SHP77 (cell line): ENCODE measurements at places on chromosomes 4 and X.

DNA sequence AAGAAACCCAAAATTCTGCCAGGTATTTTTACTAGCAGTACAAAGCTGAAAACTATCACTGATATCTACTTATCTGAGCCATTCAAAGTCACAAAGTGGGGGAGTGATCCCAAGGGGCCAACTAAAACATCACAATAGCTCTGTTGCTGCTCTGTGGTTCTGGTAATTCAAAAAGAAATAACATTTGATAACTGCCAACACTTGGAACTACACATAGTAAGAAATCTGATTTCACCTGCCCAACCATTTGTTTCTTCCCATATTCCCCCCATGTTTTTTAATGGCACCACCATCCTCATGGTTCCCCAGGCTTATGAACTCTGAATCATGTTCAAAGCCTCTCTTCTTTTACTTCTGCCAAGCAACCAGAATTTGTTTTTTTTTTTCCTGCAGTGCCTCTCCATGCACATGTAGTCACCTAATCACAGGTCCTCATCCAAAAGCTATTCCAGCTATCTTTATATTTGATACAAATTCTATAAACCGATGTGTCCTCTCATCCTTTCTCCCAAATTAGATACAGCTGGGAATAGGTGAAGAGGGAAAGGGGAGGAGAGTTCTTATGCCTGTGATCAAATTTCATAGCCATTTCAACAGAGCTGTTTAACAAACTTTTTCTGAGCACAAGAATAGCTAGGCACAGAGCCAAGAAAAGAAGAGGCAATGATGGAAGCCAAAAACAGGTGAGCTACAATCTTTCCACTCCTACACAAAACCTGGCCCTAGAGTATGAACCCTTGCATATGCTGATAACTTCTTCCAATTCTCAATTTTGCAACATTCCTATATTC lies 7.7 kb downstream of the AMMECR1 start:
- DNase-seq: no peak

- no peak for DNase-seq
Measured at GRCh38 chr4:73901031-73901430, 31.8 kb downstream of the CXCL1 start.

GRCh38 chr4:183830438-183830985 lies 74.6 kb upstream of the STOX2 start:
- no peak for DNase-seq

DNA sequence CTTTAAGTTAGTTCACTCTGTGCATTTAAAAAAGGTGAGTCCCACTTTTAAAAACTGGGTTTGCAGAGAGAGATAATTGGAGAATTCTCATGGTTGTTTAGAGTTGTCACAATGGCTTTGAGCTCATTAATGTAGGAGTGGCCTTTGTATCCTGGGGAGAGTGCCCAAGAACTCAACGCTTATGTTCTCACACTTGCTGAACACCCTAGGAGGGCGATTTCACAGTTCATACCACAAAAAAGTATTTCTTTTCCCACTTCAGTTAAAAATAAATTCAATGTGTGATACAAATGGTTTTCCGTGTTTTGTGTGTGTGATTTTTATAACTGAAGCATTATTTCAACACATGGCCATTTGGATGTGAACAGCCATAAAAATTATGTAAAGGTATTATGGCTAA lies 8.4 kb downstream of the EMCN start:
- no peak for DNase-seq

DNA sequence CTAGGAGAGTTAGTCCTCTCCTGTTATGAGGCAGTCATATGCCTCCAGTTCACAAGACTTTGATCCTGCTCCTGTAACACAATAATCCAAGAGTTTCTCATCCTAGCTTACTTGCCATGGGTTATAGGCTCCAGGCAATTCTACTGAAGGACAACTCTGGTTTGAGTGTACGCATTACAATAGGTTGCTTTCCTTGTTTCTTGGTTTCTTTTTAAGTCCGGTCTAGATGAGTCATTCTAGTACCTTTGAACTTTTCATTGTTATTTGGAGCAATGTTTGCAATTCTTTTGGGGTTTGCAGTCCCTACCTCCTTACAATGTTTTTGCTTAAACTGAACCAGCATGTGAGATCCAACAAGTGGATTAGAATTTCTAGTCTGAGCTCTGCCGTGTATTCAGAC lies 109.1 kb downstream of the ANAPC4 start:
- no peak for DNase-seq

DNA sequence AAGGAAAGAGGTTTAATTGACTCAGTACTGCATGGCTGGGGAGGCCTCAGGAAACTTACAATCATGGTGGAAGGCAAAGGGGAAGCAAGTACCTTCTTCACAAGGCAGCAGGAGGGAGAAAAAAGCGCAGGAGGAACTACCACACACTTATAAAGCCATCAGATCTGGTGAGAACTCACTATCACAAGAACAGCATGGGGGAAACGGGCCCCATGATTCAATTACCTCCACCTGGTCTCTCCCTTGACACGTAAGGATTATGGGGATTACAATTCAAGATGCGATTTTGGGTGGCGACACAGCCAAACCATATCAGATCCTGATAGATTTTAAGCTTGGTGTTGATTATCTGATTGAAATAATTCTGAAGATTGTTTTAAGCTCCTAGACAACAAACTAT lies 218.7 kb downstream of the CBR4 start:
- no peak for DNase-seq

GRCh38 chr4:10032625-10033024 lies 11.3 kb upstream of the SLC2A9 start:
- no peak for DNase-seq

DNA sequence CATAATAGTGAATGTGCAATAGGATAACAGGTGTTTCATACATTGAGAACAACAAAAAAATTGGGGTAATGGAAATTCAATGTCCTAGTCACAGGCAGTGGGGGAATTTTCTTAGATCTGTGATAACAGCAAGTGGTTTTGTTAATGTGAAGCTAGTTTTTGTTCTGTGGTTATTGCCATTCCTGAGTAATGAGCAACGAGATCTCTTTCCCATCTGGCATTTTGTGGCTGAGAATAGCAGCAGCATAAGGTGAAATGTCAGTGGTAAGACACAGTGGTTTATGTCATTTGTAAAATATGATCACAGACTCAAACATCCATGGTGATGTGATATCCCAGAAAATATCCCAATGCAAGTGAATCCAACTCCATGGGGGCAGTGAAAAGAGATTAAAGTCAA lies 497.5 kb downstream of the KCNIP4 start:
- no peak for DNase-seq

GRCh38 chr4:25085671-25086070 lies 54.9 kb upstream of the LGI2 start:
- DNase-seq: no peak

DNA sequence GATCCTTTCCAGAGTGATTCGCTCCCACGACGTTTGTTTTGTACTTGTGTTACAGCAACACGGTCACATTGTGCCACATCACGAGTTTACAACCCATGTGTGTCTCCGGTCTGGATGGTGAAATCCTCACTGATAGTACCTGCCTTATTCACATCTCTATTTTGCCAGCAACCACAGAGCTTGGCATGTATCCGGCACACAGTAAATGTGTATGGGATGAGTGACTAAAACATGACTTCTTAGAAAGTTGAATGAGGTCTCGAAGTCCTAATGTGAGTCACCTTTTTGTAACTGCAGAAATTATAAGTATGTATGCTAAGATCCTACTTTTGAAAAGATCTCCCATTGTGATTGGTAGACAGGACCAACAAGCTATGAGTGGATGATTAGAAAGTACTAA lies 7.5 kb downstream of the STOX2 start:
- no peak for DNase-seq

- DNase-seq: peak; percentile 79
Measured at GRCh38 chrX:21487832-21488231, 113.6 kb downstream of the CNKSR2 start.

DNA sequence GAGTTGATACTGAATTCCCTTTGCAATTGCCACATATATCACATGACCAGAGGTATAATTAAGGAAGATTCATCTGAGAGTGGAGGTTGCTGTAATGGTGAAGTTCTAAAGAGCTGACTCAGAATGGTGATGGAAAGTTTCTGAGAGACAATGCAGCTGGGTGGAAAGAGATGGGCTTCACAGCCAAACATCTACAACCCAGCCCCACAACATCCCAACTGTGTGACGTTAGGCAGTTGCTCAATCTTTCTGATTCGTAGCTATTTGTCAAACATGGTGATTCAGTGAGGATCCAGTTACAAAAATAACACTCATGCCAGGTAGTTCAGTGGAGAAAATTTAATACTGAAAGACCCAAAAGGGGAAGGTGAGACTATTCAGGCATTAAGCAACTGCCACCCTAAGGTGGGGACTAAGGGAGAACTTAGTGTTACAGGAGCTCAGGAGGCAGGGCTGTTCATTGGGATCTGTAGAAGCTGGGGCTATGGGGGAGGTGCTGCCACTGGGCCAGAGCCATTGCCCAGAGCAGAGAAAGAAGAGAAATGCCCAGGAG lies 6.9 kb upstream of the AFF1 start:
- peak; percentile 58 for DNase-seq

- DNase-seq: no peak
Measured at GRCh38 chr4:87704001-87704400, 53.9 kb downstream of the DMP1 start.

DNA sequence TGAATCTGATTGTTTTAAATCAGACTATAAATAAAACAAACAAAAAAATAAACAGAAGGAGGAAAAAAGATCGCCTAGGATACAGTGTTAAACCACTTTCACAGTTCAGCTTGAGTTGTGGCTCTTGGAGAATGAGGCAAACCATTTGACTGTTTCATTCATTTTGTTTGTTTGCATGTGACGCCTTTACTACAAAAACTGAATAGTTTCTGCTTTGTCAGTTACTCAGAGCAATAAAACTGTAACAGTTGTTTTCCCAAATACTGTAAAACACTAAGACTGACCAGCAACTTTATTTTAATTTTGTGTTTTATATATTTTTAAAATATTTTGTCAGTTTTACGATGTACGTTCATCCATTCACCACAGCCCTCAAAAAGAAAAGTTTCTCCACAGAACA lies 214.5 kb downstream of the FBXW7 start:
- DNase-seq: no peak

- no peak for DNase-seq
Measured at GRCh38 chrX:70592091-70592490, 147.5 kb downstream of the DLG3 start.
